Eye (tissue), 1 donor: ENCODE measurements at places on chromosomes 13 and 19.
A peak's percentile ranks its signal among the peaks of the same experiment; 100 is the strongest.

- DNase-seq: no peak
These were observed 28.2 kb downstream of the IGFL2 start for GRCh38 chr19:46176116-46176860.

DNA sequence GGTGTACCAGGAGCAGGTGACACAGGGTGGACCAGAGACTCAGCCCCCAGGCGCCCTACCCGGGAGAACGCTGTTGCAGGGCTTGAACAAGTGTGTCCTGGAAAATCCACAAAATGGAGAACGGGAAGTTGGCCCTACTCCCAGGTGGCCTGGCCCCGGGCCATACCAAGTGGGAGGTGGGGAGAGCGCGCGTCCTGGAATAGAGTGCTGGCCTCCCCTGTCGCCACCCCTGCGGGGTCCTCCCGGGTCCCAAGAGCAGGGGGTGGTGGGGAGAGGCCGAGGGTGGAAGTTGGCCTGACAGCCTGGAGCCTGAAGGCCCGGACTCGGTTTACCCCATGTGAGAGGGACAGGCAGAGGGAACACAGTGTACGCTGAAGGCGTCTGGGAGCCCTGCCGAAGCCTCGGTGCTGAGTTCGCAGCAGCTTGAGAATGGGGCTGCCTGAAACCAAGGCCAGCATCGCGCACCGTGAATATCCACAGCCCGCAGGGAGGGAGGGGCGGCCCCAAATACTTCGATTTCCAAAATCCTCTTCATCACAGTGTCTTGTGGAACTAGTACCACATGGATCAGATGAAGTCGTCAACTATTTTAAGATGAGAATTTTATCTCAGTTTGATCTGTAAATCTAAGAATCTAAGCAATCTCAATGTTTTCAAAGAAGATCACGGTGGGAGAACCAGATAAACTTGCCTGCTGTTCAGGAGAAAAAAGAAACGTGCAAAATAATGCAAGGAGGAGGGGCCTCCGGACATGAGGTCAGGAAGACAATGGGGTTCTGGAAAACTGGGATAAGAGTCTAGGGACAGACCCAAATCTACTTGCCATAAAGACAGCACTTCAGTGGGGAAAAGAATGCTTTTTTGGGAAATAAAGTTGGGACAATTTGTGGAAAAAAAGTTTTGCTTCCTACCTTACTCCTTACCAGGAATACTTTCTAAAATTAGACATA, 10.4 kb upstream of the KLF16 start:
- DNase-seq: peak; percentile 1

- DNase-seq: no peak
These were observed 20.7 kb downstream of the MARK4 start for GRCh38 chr19:45271735-45272108.

DNA sequence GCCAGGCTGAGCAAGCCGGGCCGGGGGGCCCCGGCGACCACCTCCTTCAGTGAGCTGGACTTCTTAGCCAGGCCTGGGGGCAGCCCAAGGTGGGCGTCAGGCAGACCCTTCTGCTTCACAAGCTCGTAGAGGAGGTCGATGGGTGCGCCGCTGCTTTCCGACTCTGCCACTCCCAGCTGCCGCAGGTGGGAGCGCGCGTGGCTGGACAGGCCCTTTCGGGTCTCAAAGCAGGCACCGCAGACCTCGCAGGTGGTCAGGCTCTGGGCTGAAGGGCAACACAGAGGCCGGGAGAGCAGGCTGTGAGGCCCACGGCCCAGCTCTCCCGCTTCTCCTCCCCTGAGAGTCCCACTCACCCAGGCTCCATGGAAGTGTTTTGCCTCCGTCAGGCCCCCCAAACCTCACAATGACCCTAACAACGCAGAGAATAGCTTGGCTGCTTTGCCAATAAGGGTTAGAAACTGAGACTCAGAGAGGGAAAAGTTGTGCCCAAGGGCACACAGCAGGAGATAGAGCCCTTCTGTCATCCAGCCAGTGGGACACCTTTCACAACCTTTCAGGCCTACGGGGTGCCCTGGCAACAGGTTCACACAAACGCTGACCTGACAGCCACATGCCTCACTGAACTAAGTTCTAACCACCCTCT, 11.2 kb upstream of the AKAP8L start:
- DNase-seq: no peak

DNA sequence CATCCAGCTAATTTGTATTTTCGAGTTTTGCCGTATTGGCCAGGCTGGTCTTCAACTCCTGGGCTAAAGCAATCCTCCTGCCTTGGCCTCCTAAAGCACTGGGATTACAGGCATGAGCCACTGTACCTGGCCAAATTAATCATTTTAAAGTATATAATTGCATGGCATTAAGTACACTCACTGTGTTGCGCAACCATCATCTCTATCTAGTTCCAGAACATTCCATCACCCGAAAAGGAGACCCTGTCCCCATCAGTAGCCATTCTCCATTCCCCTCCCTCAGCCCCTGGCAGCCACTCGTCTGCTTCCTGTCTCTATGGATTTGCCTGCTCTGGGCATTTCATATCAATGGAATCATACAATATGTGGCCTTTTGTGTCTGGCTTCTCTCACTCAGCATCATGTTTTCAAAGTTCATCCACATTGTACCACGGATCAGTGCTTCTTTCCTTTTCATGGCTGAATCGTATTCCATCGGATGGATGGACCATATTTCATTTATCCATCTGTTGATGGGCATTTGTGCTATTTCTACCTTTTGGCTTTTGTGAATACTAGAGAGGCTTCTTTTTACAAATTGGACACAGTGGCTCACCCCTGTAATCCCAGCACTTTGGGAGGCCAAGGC, 13.1 kb downstream of the PGPEP1 start:
- no peak for DNase-seq

DNA sequence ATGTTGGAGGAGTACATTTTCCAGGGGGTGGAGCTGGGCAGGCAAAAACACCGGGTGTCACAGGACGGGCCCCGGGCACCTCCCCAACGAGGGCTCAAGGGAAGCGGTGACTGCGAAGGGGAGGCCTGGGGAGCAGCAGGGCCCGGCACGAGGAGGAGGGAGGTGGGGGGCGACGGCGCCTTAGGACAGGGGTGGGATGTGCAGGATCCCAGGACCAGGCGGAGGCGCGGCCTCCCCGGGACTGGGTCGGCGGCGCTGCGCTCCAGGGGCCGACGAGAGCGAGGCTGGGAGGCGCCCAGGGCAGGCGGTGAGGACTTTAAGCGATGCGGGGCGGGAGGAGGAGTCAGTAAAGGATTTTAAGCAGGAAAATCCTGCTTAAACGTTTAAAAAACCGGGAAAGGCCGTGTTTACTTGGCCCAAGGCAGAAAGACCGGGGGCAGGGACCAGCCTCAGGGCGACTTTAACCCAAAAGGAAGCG, 427 bp downstream of the ZNF160 start:
- no peak for DNase-seq

- DNase-seq: no peak
These were observed 49.8 kb downstream of the KLF2 start for GRCh38 chr19:16374436-16374835.

- no peak for DNase-seq
These were observed 32.4 kb downstream of the PHF11 start for GRCh38 chr13:49528161-49528560.

DNA sequence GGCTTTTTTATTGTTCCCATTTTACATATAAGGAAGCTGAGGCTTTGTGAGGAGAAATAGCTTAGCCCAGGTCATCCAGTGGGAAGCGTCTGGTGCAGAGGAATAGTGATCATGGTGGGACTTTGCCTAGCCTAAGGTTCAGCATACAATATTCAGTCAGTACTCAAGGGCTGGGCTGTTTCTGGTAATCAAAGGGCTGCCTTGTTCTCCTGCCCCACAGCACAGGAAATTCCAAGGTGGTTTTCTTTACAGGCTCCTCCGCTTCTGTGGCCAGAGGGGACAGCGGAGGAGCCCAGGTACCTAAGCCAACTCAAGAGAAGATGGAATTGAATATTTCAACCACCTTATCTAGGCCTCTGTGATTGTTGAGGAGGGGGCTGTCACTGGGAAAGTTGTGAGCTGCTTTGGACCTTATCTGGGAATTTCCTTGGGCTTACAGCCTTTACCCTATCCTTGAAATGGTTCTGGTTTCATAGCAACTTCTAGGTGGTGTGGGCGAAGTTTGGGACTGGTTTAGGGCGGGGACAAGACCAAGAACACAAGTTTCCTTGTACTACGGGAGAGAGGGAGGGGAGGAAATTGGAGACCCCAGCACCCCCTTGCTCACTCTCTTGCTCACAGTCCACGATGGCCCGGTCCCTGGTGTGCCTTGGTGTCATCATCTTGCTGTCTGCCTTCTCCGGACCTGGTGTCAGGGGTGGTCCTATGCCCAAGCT, at the start of gene MIA:
Gene MIA (plus strand): TSS at position 606 of the 716 bp plus-strand sequence. CDS start 22 bp downstream, at position 628.
- no peak for DNase-seq

GRCh38 chr19:44794610-44795009, 14.3 kb upstream of the BCAM start:
- DNase-seq: no peak

- no peak for DNase-seq
These were observed 21.4 kb downstream of the WDFY2 start for GRCh38 chr13:51605698-51606097.

DNA sequence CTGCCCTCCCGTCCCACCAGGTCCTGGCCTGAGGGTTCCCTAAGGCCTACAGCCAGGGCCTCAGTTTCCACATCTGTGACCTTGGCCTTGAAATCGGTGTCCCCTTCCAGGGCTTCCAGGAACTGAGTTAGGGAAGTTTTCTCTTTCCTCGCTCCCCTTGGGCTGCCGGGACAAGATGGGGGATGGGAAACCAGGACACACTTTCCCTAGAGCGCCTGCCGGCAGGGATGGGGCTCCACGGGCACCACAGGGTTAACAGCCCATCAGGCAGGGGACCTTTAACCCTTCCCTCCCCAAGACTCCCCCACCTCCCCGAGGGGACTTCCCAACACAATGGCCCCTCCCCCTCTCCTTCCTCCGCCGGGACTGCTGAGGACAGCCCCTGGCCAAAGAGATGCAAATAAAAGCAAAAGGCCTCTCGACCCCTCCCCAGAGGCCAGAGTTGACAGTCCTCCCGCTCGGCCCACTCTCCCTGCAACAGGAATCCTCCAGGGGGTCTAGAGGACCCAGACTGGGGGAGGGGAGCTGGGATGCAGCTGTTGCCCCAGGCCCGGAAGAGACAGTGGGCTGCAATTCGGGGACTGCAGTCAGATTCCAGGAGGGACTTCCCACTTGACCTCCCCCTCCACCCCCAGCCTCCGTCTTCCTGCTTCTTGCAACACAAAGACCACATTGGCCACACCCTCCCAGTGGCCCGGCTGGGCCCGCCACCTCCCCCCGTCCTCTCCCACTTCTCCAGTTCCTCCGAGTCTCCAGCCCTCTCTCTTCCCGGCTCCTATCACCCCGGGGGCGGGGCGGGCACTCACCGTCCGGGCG, 3.4 kb downstream of the BBC3 start:
- DNase-seq: peak; percentile 83

DNA sequence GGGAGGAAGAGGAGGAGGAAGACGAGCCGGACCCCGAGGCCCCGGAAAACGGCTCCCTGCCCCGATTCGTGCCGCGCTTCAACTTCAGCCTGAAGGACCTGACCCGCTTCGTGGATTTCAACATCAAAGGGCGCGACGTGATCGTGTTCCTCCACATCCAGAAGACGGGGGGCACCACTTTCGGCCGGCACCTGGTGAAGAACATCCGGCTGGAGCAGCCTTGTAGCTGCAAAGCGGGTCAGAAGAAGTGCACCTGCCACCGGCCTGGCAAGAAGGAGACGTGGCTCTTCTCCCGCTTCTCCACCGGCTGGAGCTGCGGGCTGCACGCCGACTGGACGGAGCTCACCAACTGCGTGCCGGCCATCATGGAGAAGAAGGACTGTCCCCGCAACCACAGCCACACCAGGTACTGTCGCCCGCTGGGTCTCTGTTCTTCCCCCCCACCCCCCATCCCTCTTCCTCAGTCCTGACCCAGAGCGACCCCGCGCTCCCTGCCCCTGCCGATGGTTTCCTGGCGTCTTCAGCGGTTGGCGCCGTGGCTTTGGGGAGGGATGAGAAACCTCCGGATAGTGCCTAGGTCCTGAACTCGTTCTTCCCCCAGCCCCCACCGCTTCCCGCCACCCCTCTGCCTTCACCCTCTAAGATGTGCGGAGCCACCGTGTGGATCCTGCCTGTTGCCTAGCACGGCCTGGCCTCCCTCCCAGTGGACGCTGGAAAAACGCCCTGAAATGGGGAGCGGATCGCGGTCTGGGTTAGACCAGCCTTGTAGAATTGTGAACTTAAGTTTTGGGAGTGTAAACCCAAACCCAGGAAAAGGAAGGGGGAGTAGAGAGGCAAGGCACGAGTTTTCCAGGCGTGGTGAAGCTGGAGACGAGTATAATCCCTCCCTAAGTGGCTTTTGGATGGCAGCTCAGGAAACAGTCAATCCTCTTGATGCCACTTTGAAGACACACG, 1.5 kb downstream of the HS6ST3 start:
- peak; percentile 64 for DNase-seq
